ENCODE measurements at places on chromosomes 16 and 17.

DNA sequence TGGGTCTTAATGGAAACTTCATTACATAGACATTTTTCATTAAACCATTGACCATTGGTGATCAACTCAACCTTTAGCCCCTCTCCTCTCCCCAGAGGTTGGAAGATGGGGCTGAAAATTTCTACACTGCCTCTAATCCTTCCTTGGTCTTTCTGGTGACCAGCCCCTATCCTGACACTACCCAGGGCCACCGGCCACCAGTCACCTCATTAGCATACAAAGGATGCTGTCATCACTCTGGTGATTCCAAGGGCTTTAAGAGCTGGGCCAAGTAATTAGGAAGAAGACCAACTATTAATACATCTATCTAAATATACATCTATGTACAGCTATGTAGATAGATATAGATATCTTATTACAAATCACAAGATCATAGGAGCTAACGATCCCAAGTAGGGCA lies 111.2 kb upstream of the IRX6 start:
- DNase-seq: no peak
- H3K27ac ChIP-seq: no peak overlapping the region
- H3K36me3 ChIP-seq: no peaks in the 10 kb centered on the region

DNA sequence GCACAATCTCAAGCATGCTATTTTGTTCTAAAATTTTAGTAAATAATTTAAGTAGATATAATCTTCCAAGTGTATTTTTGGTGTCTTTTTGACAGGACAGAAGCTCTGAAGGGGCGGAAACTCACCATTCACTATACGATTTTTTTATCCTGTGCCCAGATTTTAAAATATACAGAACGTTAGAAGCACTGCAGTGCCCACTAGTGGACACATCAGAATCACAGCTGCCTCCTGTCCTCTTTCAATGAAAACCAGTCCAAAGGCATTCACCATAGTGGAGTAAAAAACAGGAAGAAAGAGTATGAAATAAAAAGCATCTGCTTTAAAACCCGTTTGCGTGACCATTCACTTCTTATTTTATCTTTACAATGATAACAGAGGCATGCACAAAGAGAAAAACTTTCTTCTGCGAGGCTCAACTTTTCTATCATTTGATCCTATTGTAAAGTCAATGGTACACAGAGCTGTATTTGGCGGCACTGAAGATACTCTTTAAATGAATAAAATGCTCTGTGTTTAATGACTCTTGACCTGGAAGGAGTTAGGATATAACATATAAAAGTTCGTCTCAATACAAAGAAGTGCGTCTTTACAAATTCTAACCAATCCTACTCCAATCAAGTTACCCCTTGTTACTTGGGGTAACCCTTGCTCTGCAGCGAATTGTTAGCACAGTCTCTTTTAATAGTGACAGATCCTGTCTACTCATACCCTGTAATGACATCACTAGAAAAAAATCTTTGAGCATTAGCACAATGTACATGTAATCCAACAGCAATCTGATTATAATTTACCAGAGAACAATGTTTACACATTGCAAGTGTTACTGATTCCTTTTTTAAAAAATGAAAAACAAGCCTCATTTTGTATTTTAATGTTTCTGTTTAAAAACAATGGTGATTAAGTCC lies 339.8 kb upstream of the PSMD7 start:
- no peak overlapping the region for H3K4me3 ChIP-seq
- DNase-seq: no peak

DNA sequence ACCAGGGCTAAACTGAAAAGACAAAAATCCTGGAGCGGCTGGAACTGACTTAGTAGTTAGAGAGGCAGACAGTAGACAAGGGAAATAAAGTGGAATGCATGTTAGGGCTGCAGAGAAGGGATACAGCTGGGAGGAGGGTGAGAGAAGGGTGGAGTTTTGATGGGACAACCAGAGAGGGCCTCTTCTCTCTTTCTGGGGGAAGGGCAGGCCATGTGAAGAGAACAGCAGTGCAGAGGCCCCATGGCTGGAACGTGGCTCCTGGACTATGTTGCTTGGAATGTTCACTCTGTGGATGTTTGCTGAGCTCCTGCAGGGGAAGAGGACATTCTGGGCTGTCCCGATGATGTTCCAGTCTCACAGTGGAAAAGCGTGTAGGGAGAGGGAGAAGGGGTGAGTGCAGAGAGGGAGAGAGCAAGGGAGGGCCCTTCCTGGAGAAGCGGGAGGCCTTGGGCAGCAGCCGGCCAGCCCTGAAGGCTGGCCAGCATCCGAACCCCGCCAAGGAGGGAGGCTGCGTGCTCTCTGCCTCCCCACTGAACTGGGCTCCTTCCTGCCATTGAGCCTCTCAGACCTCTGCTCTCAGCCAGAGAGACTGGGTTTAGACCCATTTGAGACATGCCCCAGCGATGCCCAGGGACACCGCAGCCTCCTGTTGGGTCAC lies 33.1 kb upstream of the GSE1 start:
- no peak for DNase-seq
- H3K27ac ChIP-seq: no peak overlapping the region

- no peak for DNase-seq
- no peaks in the 10 kb centered on the region for H3K36me3 ChIP-seq
- H3K27me3 ChIP-seq: no peaks in the 10 kb centered on the region
- no peak overlapping the region for H3K27ac ChIP-seq
Measured at GRCh38 chr16:77299395-77299794, 100.2 kb downstream of the SYCE1L start.

- no peaks in the 10 kb centered on the region for H3K36me3 ChIP-seq
- H3K27me3 ChIP-seq: peaks cover 22% of the 10 kb centered on the region
- DNase-seq: peak; percentile 82
Measured at GRCh38 chr17:48012151-48012520, 25.5 kb downstream of the COPZ2 start.

DNA sequence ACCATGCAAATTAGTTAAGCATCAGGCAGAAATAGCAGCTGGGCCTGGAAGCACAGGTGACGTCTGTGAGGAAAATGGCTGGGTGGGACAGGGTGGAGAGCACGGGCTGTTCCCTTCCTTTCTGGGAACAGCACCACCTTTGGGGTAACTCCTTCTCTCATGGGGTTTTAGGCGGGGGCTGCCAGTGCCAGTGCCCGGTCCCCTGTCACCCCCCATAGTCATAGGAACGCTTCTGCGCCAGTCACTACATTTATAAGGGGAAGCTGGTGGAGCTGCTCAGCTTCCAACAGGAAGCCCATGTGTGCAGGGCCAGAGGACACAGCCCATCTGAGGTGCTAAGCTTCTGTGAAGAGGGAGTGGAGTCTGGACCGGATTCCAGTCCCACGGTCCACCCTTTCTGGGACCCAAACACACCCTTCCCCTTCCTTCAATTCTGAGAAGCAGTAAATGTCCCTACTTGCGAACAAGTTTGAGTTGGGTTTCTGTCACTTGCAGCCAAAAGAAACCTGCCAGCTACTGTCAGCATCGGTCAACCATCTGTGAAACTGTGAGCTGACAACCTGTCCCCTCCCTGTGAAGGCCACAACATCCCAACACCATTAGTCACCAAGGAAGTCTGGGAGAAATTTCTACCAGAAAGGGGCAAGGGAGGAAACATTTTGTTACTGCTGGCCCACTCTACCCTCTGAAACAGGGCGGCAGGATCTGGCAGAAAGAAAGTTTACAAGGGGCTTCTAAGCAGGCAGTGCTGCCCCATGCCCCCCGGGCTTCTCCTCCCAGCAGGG lies 86.0 kb upstream of the AMZ2 start:
- no peaks in the 10 kb centered on the region for H3K27me3 ChIP-seq
- H3K36me3 ChIP-seq: no peaks in the 10 kb centered on the region
- no peak overlapping the region for H3K4me3 ChIP-seq
- H3K4me1 ChIP-seq: no peaks in the 10 kb centered on the region

DNA sequence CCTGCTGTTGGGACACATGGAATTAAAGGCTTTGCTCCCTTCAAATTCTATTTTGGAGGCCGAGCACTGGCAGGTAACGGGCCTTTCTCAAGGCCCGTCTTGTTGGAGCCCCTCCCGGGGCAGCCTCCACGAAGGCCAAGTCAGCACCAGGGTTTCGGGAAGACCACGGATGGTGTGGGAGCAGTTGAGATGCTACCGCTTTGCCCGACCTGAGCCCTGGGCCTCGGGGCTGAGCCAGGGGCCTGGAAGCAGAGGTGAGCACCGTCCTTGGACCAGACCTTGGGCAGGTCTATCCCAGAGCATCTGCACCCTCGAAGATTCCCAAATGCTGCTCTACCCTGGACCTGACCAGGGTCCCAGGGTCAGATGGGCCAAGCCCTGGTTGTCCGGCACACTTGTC lies 23.0 kb downstream of the C17orf100 start:
- no peak overlapping the region for H3K27ac ChIP-seq
- peaks cover 7% of the 10 kb centered on the region for H3K27me3 ChIP-seq
- H3K4me1 ChIP-seq: peaks cover 9% of the 10 kb centered on the region
- no peak overlapping the region for H3K4me3 ChIP-seq
- no peak for DNase-seq
